Fibroblast of villous mesenchyme (primary cell): ENCODE measurements at places on chromosomes 16 and 17. TPM values are rescaled to one million over a fixed set of nuclear protein-coding genes. Genes with fewer than 3 reads are reported as not detected.

Gene SLC38A8
- not detected in 2 replicates for total RNA-seq

Gene COPZ2
- total RNA-seq = 61.3 and 75.7 TPM in 2 replicates

Gene KRT9
- not detected in 2 replicates for total RNA-seq

Gene CCL11
- total RNA-seq = not detected in 2 replicates

Gene ZNRF1
- 19.6 and 20.7 TPM in 2 replicates for total RNA-seq

Gene TUBG2
- 11.7 and 13.2 TPM in 2 replicates for total RNA-seq

Gene NTN1
- under 0.01 TPM in 2 replicates for total RNA-seq

Gene NECAB2
- total RNA-seq = not detected in 2 replicates

Gene DHRS7C
- not detected in 2 replicates for total RNA-seq

Gene SPECC1
- 110 and 148 TPM in 2 replicates for total RNA-seq

Gene ADAMTS18
- total RNA-seq = not detected in 2 replicates

Gene FOXL1
- total RNA-seq = 0.86 and 3.5 TPM in 2 replicates

Gene KCNH6
- total RNA-seq = under 0.01 TPM in 1 of 2 replicates, not detected in the other

Gene SOST
- not detected in 2 replicates for total RNA-seq

Gene EIF3C
- total RNA-seq = 62.6 and 110 TPM in 2 replicates

Gene GINS2
- 5.8 and 8.6 TPM in 2 replicates for total RNA-seq

Gene C1QL1
- total RNA-seq = 0.43 and 0.97 TPM in 2 replicates

Gene CCT6B
- total RNA-seq = 1.3 and 2.3 TPM in 2 replicates

Gene OR3A3
- total RNA-seq = not detected in 2 replicates

Gene BRIP1
- 16.1 and 22.9 TPM in 2 replicates for total RNA-seq
